Amygdala (tissue), 56 donors: ENCODE measurements at places on chromosomes 13 and 19.

- DNase-seq, result no peak
These were observed 339.5 kb downstream of the DCT start for GRCh38 chr13:94140027-94140426.

- no peak for DNase-seq
These were observed 108.5 kb downstream of the ERCC5 start for GRCh38 chr13:102954350-102954749.

GRCh38 chr19:13262450-13262849 lies 112.2 kb downstream of the IER2 start:
- DNase-seq, result no peak

DNA sequence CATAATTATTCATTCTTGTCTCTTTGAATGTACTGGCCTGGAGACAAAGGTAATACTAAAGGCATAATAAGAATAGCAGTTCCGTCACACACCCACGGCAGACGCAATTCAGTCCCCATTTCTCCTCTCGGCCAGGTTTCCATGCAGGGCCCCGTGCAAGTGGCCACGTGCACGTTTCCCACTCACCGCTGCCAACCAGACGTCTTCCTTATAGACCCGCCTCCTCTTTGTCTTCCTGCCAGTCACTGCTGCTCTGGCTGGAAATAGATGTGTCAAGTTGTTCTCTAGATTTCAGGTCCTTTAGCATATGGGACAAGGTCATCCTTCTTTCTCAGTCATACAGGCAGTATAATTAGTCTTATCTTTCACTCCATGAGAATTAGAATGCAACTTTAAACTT lies 204.3 kb downstream of the SUCLA2 start:
- DNase-seq, result no peak

DNA sequence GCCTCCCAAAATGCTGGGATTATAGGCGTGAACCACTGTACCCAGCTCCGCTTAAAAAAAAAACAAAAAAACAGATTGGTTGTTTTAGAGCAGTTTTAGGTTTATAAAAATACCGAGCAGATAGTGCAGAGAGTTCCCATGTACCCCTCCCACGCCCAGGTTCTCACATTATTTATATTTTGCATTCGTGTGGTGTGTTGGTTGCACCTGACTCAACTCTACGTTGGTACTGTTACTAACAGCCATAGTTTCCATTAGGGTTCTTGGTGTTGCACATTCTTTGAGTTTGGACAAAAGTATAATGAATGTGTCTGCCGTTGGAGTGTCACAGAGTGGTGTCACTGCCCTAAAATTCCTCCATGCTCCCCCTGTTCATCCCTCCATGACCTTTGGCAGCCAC lies 29.1 kb downstream of the MYO9B start:
- DNase-seq, result no peak

DNA sequence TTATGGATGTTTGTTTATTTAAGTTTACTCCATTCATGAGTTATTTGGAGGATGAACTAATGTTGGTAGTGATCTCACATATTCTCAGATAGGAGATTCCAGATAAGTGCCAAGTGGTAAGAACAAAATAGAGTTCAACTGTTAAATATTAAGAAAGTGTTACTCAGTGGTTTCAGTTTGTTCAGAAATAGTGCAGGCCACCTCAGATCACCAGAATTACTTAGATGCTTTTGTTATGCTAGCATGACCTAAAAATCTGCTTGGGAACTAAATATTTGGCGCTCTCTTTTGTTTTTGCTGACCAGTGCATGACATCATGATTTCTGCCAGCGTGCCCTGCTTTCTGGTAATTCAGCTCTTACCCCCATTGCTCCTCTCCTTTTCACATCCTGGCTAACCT lies 15.6 kb downstream of the CLDN10 start:
- DNase-seq, result no peak

GRCh38 chr13:43799191-43799590 lies 12.4 kb upstream of the ENOX1 start:
- no peak for DNase-seq

- no peak for DNase-seq
These were observed 28.2 kb downstream of the KCNC3 start for GRCh38 chr19:50300814-50301606.

- DNase-seq, result no peak
These were observed 21.1 kb upstream of the PLEKHF1 start for GRCh38 chr19:29644210-29644609.

GRCh38 chr13:51357928-51358595 lies 18.6 kb downstream of the SERPINE3 start:
- DNase-seq, result no peak

DNA sequence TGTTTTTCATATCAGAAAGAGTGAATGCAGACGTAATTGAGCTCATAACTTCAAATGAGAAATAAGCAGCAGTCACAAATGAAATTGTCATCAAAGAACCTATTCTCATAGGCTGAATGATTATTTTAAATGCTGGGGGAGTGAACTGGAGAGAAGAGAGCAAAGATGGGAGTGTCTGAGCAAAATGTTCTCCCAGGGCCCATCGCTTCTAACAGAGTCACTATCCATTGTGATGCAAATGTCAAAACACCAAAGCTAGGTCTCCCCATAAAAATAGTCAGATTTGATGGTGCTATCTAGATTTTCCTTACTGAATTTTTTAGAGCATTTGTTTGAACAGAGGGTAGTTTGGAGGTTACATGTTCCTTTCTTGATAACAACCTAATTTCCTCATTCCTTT lies 278.7 kb downstream of the PCDH9 start:
- no peak for DNase-seq
